ENCODE measurements at places on chromosomes 4 and X.

DNA sequence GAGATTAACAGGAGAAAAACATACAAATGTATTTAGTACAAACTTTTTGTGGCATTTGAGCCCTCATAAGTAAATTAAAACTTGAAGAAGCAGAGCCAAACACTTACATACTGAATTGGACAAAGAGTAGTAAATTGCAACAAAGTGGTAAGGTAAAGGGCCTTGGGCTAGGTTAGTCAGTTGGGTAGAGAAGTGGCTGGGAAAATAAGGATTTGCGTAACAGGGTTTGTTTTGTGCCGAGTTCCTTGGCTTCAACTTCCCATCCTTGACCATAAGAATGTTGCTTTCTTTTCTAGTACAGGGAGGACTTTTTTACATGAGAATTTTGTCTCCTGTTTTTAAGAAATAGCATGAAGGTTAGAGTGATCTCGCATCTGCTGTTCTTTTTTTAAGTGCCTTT, 33.3 kb upstream of the DSPP start:
- no peak for DNase-seq

DNA sequence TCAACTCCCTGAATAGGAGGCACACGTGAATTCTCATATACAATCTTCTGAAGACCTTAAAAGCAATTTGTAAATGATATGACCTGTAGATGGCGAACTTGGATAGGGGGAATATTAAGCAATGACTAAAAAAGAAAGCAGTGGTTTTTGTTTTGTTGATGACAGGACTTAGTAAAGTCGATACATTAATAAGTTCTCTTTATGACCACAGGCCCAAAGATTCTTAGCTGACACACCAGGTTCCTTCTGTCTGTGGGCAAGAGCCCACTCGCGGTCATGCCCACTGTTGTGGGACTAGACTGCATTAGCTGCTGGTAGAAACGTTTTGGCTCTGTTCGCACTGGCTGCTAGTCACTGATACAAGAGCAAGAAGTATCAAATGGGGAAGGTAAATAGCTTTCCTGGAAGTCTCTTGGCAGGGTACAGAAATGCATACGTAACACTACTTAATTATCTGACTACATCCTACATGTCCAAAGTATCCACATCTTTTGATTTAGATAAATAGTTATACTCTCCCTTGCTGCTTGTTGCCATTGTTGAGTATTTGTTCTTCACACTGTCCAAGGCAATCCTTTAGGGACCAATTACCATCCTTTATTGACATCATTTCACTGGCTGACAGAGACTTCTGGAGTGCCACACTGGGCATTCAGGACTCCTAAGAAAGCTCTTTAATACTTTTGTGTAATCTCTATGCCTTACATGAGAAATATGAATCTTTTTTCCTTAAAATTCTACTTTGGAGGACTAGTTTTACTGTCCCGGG, 31.0 kb downstream of the ALPK1 start:
- DNase-seq, result peak; percentile 77

- DNase-seq, result no peak
Observed at GRCh38 chrX:71989768-71990426, 79.3 kb downstream of the NHSL2 start.

DNA sequence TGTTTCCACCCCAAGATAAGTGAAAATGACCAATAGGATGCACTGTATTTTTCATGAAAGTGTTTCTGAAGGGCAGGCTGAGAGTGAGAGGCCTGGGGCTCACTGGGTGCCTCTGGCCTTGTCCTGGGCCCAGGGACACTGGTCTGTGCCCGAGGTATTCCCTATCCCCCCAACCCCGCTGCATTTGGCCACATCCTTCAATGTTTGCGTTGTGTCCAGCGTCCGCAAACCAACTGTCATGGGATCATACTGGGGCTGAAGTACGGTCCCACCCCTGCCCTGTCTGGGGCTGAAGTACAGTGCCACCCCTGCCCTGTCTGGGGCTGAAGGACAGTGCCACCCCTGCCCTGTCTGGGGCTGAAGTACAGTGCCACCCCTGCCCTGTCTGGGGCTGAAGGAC, 22.0 kb upstream of the MSANTD1 start:
- DNase-seq, result no peak
